ENCODE measurements at places on chromosomes 2 and 18.

GRCh38 chr2:71743995-71744675 lies 290.8 kb downstream of the DYSF start:
- DNase-seq, result no peak

DNA sequence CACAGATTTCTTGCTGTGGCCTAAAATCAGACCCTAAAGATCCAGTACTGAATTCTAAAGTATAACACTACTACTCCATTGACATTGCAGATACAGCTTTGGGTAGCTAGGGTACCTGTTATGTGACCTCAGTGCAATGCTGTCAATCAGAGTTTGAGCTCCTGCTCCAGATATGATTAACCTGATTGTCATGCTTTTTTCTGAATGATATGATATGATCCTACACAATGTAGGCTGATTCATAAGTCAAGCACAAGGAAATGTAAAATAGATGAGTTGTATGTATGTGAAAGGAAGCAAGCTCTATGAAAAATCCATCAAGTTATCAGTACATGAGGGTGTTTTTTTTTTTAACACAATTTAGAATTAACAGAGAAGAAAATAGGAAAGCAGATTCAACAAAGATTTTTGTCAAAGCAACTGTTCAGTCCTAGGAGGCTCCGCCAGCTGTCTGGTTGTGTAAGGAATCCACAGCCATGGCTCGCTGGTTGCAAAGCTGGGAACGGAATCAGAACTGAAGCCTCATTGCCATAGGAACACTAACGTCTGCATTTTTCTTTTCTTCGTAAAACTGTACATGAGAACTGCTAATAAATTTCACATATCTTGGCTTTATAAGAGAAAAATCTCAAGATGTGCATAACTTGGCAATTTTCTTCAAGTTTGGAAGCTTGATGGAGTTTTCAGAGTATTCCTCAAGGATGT lies 52.9 kb downstream of the NR4A2 start:
- no peak for DNase-seq

GRCh38 chr2:54952978-54953456 lies 97.2 kb downstream of the RTN4 start:
- DNase-seq, result no peak

DNA sequence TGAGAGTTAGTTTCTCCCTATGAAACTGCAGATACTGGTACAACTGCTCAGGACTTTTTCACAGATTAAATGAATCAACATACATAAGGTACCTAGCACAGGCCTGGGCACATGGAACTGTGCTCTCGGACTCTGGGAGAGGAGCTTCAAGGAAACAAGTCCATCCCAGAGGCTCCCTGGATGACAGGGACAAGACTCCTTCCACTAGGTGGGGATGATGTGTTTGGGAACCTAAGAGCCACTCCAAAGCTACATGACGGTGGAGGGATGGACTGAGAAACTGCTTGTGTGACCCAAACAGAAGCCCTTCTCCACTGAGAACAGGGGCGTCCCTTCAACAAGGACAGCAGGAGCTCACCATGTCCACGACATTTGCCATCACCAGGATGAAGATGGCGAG lies 37.1 kb downstream of the CENPO start:
- DNase-seq, result no peak

GRCh38 chr2:46032996-46033395 lies 264.2 kb upstream of the EPAS1 start:
- DNase-seq, result no peak

- DNase-seq, result no peak
These were observed 63.5 kb downstream of the DCC start for GRCh38 chr18:52403291-52404021.

GRCh38 chr2:192190474-192190873 lies 4.3 kb downstream of the TMEFF2 start:
- no peak for DNase-seq

- DNase-seq, result no peak
These were observed 941.1 kb upstream of the FANCL start for GRCh38 chr2:59182249-59182648.

DNA sequence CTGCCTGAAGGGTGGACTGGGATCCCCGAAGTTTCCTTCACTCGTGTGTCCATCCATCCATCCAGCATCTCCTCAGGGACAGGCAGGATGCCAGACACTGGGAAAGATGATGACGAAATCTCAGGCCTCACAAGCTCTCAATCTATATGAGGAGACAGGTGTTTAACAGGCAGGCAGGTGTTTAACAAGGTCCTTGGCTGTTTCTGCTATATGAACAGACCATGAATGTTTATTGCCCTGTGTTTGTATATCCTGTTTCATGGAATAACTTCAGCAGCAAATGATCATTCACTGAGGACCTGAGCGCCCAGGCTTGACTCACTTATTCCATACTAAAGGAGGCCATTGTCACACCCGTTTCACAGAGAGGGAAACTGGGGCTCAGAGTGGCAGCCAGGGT lies 685.8 kb upstream of the HS6ST1 start:
- DNase-seq, result no peak

- no peak for DNase-seq
These were observed 9.9 kb upstream of the KLF11 start for GRCh38 chr2:10033251-10034006.

All from chondrocyte (in vitro differentiated cells).